Right lung (tissue), 10 donors: ENCODE measurements at places on chromosomes 3 and 15.
A peak's percentile ranks its signal among the peaks of the same experiment; 100 is the strongest.

- DNase-seq = no peak
Measured at GRCh38 chr15:60932051-60932915, 296.8 kb downstream of the RORA start.

DNA sequence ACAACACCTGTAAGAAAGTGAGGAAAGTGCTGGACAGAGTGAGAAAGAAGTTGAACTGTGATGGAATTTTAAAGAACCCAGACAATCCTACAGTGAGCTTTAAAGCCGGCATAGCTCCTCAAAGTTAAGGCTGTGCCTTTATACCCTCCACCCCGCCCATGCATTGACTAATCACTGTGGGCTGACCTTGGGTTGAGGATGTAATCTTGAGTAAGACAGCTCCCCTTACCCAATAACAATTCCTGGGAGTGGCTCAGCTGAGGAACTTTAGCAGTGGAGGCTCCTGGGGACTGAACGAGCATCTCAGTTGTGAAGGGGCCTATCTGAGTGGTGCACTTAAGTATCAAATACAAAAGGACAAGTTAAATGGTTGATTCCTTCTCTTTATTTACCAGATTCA is 35.7 kb upstream of the ZNF770 start:
- DNase-seq = no peak

DNA sequence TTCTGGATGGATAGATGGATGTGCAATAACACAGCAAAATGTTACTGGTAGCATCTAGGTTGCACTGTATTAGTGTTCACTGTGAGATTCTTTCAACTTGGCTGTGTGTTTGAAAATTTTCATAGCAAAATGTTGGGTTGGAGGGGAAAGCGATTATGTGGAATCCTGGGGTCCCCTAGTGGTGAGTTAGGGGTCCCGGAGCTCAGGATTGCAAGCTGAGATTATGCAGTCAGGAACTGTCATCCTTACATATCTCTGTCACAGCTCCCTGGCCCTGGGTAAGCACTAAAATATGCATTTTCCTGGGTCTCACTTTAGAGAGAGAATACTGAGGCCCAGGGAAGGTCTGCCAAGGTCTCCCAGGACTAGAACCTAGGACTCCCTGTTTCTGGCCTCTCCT is 77.2 kb downstream of the CEMIP start:
- no peak for DNase-seq

DNA sequence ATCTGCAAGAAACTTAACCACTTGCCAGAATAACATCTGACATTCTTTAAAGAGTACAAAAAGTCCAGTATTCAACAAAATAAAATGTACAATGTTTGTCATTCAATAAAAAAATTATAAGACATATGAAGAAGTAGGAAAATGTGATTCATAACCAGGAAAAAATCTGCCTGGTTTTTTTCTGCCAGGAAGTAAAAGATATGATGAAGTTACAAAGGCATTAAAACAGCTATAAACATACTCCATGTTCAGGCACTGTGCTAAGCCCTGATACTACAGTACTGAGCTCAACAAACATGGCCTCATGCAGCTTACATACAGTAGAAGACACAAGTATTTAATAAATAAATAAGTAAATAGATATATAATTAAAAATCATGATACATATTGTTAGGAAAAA is 178.4 kb upstream of the STT3B start:
- DNase-seq = no peak

DNA sequence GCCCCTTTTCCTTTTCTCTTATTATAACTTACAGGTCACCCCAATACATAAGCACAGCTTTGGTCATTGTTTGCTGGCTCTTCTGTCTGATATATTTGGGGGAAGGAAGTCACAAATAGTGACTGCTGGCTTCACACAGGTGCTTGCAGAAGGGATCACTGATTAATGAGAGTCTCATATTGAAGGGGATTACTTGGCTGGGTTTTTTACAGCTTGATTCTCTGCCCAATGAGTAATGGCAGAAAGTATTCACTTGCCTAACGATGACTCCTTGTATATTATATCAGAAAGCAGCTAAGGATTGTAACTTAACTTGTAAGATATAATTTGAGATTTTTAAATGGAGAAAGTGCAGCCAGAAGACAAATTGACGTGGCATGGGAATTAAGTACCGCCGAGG is 119.3 kb upstream of the PFN2 start:
- no peak for DNase-seq

GRCh38 chr15:82663186-82663600 is 16.0 kb upstream of the CPEB1 start:
- no peak for DNase-seq

DNA sequence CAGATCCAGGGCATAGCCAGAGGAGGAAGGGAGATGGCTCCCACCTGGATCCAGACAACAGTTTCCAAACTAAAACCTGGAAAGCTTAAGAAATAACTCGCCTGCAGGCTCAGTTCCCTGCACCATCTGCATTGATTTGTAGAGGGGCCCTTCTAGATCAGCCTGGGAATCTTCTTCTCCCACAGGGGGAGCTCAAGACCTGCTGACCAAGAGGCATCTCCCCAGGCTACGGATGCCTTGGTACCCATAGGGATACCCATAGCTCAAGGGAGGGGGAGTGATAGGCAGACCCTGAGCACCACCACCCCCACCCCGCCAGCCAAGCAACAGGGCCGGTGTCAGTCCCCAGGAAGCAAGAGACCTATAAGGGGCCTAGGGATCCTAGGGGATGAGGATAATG is 28.0 kb upstream of the DCLK3 start:
- DNase-seq = no peak

DNA sequence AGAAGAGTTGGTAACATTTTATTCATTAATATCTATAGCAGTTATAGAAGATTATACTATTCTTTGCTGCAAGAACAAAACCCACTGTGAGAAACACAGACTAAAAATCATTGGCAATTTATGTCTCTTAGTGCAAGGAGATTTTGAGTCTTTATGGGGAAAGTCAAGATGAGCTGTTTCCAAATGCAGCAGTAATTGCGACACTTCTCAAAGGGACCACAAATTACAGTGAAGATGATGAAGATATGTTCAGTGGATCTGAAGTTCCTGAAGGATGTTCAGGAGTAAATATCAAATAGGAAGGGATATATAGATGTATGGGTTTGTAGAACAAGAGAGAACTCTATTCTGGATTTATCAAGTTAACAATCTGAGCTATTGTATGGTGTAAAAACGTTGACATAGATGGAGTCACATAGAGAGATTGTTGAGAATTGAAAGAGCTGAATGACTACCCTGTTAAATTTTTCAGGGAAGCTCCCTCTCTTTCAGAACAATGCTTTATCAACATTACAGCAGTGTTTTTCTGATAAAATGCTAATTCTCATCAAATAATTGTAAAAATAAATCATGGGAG is 71.8 kb downstream of the DTWD1 start:
- no peak for DNase-seq

- DNase-seq = no peak
Measured at GRCh38 chr3:69463531-69463930, 77.6 kb upstream of the FRMD4B start.

DNA sequence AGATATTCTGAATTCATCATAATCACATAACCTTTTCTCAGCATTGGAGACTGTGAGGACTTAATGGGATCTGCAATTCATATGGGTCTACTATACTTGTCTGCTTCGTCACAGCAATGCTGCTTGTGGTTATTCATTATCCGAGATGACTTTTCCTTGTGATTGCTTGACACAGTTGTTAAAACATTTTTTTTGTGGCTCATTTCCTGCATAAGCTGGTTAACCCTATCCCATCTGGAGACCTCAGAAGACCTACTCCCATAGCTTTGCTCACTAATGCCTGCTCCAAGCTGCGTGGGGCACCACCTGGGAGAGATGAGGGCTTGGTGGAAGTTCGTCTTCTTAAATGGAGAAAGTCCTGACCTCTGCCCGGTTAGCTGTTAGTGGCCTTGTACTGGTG is 360.8 kb downstream of the CHST2 start:
- no peak for DNase-seq

DNA sequence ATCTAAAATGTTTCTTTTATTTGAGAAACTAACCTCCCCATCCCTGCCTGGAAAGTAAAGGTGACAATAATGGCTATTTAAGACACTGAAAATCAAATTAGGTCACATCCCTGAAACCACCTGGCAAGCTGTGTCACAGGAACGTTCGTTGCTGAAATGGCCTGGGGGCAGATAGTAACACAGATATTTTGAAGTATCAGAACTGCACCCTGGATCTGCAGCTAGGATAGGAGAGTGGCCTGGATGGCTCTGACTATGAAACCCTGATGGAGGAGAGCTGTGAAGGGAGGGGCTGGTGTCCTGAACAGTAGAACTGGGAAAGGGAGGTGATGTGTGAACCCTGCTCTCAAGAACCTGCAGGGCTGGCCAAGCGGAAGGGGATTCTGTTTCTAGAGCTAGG is 648.3 kb upstream of the CFAP20DC start:
- no peak for DNase-seq

DNA sequence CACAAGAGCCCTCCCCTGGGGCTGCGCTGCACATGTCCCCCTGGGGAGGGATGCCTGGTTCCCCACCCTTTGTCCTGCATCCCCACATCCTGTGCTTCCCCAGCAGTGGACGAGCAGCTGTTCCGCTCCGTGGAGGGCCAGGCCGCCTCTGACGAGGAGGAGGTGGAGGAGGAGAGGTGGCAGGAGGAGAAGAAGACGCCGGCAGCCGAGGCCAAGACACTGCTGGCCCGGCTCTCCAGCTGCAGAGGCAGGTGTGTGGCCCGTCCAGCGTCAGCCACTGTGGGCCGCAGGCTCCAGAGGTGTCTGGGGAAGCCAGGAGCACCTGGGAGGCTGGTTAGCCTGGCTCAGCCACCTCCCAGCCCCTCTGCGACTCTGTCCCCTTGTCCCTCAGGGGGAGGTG is 27.9 kb upstream of the GP9 start:
- no peak for DNase-seq

- DNase-seq = peak; percentile 44
Measured at GRCh38 chr3:196073255-196073753, 8.6 kb downstream of the TFRC start.

GRCh38 chr3:167728632-167729323 is 5.9 kb downstream of the PDCD10 start:
- DNase-seq = no peak

GRCh38 chr15:100114100-100114499 is 227.7 kb downstream of the ADAMTS17 start:
- peak; percentile 74 for DNase-seq

GRCh38 chr3:148227534-148227933 is 470.2 kb upstream of the AGTR1 start:
- DNase-seq = no peak

DNA sequence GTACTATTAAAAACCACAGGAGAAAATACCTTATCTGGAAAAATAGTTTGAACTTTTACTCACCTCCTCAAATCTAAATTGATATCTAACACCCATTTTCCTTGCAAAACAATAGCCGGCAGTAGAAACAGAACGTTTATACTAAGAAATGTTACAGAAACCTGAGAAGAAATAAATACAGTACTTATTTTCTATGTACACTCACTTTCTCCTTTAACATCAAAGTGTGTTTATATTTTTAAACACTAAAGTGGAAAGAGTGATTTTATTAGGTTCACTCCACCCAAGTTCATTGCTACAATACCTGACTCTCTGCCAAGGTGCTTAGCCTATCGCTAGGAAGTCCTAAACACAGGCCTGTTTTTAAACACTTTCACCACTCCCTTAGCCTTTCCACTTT is 87.8 kb upstream of the TJP1 start:
- DNase-seq = no peak

- no peak for DNase-seq
Measured at GRCh38 chr3:67774676-67775075, 120.3 kb upstream of the SUCLG2 start.
